ENCODE measurements at places on chromosomes 16 and 17.

- DNase-seq, result no peak
Measured at GRCh38 chr16:13429416-13429815, 490.5 kb upstream of the ERCC4 start.

DNA sequence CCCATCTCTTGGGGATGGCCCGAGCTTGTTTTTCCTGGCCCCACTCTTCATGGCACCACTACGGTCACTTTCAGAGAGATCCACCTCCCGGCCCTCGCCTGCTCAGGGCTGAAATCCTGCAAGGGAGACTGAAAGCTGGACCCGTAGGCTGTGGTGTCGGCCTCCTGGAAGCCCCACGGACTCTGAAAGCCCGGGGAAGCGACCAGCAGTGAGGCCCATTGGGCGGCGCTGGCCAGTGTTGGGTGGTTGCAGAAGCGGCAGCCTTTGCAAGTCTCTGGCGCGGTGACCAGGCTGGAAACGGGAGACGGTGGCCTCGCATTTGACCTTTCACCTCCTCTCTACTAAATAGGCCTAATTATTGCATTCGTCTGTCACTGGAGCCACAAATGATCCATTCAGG lies 186.0 kb upstream of the FOXF1 start:
- DNase-seq, result no peak

DNA sequence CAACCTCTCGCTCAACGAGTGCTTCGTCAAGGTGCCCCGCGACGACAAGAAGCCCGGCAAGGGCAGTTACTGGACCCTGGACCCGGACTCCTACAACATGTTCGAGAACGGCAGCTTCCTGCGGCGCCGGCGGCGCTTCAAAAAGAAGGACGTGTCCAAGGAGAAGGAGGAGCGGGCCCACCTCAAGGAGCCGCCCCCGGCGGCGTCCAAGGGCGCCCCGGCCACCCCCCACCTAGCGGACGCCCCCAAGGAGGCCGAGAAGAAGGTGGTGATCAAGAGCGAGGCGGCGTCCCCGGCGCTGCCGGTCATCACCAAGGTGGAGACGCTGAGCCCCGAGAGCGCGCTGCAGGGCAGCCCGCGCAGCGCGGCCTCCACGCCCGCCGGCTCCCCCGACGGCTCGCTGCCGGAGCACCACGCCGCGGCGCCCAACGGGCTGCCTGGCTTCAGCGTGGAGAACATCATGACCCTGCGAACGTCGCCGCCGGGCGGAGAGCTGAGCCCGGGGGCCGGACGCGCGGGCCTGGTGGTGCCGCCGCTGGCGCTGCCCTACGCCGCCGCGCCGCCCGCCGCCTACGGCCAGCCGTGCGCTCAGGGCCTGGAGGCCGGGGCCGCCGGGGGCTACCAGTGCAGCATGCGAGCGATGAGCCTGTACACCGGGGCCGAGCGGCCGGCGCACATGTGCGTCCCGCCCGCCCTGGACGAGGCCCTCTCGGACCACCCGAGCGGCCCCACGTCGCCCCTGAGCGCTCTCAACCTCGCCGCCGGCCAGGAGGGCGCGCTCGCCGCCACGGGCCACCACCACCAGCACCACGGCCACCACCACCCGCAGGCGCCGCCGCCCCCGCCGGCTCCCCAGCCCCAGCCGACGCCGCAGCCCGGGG lies 1.3 kb downstream of the FOXC2 start:
- DNase-seq, result no peak

DNA sequence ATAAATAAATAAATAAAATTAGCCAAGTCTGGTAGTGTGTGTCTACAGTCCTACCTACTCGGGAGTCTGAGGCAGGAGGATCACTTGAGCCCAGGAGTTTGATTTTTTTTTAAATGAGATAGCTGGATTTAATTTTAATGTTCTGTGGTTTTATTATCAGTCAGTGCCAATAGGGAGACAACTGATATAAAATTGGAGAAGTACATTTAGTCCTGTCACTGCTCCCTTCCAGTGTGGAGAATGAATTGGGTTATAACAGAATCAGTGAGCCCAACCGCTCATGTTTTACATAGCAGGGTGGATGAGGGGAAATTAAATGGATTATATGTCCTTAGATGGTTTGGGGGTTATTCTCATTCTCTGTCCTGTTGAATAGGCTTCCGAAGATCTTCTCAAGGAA lies 6.2 kb downstream of the NME1 start:
- DNase-seq, result no peak

GRCh38 chr17:40560592-40561293 lies 4.5 kb downstream of the CCR7 start:
- DNase-seq, result peak; percentile 96

DNA sequence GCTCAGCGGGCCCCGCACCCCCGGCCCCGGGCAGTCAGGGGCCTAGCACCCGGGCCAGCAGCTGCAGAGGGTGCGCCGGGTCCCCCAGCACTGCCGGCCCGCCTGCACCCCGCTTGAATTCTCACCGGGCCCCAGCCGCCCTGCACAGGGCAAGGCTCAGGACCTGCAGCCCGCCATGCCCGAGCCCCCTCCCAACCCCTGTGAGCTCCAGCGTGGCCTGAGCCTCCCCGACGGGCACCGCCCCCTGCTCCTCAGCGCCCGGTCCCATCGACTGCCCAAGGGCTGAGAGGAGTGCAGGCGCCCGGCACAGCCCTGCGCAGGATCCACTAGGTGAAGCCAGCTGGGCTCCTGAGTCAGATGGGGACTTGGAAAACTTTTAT lies 1.7 kb upstream of the BRCA1 start:
- DNase-seq, result no peak

- no peak for DNase-seq
Measured at GRCh38 chr17:78895322-78895721, 7.7 kb downstream of the CEP295NL start.

GRCh38 chr17:27247071-27247957 lies 46.6 kb upstream of the WSB1 start:
- DNase-seq, result no peak

DNA sequence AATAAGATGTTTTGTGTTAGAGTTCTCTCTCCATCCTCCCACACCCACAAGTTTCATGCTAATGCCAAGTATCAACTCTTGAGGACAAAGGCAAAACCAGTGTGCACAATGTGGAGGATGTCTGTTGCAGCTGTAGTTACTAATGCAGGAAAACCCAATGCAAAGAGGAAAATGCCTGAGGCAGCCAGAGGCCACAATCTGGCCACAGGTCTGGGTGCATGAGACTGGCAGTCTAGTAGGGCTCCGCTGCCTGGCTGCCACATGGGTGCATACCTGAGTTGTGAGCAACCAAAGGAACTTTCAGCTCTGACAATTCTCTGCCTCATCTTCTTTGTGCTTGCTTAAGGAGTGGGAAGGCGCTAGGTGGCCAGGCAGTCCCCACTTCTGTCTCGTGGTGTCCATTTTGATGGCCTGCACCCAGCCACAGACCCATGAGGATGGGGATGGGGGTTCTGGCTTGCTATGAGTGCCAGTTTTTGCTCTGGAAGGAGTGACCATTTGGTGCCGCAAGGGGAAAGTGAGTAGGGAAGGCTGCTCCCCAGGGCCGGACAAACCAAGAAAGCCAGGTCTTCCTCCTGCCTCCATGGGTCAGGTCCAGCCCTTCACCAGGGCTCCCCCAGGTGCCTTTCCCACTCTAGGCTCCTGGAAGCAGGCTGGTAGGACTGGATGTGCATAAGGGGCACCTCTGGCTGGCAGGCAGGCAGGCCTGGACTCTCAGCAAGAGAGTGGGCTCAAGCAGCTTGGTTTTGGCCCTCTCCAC lies 4.2 kb upstream of the GFOD2 start:
- no peak for DNase-seq

DNA sequence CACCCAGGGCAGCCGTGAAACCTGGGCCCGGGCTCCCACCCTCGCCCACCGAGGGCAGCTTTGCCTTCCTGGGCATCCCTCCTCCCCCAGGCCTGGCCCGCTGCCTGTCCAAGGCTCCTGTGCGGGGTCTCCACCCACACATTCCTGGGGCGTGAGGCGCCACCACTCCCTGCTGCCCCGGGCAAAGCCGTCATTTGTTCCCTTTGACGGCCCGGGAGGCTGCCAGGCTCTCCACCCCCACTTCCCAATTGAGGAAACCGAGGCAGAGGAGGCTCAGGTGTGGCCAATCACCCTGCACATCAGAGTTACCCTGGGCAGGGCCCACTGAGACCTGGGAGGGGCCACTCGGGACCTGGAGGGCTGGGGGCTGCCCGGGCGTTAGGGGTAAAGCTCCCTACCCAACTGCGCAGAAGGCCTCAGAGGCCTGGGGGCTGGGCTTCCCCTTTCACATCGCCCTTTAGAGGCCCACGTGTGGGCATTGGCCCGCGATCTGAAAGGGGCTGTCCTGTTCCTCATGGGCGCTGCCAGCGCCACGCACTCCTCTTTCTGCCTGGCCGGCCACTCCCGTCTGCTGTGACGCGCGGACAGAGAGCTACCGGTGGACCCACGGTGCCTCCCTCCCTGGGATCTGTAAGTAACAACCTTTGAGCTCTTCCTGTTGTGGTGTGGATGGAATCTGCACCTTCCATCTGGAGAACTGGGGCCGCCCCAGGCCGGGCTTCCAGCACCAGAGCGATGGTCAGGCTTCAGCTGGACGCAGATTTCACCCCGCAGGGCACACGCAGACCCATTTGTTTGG lies at the start of gene MSLN:
TSS of gene MSLN (plus strand) at position 190 of the 799 bp plus-strand sequence. CDS start 1,947 bp downstream, outside the sequence.
- DNase-seq, result no peak

- peak; percentile 78 for DNase-seq
Measured at GRCh38 chr17:60036796-60037677, 41.7 kb downstream of the HEATR6 start.

DNA sequence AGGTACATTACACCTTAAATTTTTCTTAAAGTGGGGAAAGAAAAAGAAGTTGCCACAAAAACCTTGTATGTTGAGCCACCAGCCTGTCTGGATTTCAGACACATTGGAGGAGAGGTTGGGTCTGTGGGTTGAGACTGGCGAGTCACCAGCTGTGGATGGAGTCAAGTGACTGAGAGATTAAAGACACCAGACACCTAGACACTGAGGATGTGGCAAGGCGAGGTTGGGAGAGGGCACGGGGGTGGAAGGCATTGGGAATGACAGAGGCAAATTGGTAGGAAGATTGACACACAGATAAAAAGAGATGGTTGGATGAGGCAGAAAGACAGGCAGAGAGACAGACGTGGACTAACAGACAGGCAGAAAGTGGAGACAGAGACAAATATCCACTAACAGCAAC lies 49.6 kb downstream of the KCNJ12 start:
- no peak for DNase-seq

DNA sequence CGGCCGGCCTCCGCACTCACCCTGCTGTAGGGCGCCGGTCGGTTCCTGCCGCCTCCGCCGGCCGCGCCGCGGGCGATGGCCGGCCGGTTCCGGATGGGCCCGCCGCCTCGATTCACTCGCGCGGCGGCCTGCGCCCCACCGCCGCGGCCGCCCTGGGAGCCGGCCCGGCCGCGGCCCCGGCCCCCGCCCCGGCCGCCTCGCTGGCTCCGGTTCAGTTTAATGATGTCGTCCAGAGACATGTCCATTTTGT lies 158 bp downstream of the ALYREF start:
- no peak for DNase-seq

DNA sequence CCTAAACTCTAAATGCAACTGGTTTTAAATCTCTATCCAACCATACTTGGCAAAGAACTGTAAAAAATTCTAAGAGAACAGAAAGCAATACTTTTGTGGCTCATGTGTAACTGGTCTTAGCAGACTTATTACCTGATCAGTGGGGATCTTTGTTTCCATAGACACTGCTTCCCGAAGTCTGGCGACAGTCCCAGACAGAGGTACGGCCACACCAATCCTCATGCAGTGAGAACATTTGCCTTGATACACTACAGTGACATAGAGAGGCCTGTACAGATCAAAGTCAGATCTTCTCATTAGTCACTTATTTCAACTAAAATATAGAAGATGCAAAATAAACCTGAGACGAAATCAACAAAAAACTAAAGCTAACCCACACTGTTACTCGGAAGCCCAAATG lies 43.9 kb downstream of the USP31 start:
- no peak for DNase-seq

GRCh38 chr16:70588565-70588964 lies 57.8 kb upstream of the IL34 start:
- no peak for DNase-seq

DNA sequence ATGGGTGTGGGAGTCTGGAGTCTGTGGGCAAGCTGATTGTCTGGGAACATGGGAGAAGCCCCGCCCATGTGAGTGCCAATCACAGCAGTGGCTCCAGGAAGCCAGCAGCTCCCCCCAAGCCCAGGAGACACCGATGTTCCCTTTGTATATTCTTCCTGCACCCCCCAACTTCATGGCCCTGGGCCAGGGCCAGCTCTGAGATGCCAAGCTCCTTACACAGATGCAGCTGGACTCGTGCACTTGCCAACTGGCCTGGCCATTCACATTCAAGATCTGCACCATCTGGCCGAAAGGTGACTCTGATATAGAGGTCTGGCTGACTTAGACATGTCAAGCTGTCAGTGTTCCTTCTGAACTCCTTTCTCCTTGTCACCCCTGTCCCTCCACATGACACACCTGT lies 50.5 kb downstream of the CACNG5 start:
- DNase-seq, result no peak

- DNase-seq, result peak; percentile 79
Measured at GRCh38 chr16:48366165-48367093, 18.8 kb downstream of the SIAH1 start.

GRCh38 chr16:70161350-70161749 lies 12.2 kb upstream of the CLEC18C start:
- DNase-seq, result no peak

- no peak for DNase-seq
Measured at GRCh38 chr16:8935989-8936388, 27.7 kb downstream of the USP7 start.
